ENCODE measurements at places on chromosomes 2 and 18.

- no peak for DNase-seq
Measured at GRCh38 chr18:45106331-45106774, 425.7 kb downstream of the SETBP1 start.

- no peak for DNase-seq
Measured at GRCh38 chr2:102672107-102672776, 52.9 kb downstream of the SLC9A2 start.

- DNase-seq: no peak
Measured at GRCh38 chr2:240419271-240419670, 16.2 kb upstream of the GPC1 start.

DNA sequence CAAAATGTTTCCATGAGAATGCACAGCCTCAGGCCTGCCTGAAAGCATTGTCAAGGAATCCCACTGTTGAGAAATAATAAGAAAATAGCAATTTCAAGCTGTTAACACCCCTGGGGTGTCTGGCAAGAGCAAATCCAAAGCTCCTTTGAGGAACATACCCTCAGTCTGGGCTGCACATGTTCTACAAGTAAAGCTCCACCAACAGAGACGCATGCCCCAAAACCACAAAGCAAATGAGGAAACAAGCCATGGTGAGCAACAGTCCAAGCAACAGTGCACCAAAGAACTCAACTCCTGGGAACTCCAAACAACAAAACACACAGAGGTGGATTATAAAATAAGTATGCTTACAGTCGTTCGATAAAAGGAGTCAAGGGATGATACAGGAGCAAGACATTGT is 40.3 kb downstream of the CYP27C1 start:
- no peak for DNase-seq

GRCh38 chr2:24317491-24317920 is 42.8 kb downstream of the ITSN2 start:
- no peak for DNase-seq

DNA sequence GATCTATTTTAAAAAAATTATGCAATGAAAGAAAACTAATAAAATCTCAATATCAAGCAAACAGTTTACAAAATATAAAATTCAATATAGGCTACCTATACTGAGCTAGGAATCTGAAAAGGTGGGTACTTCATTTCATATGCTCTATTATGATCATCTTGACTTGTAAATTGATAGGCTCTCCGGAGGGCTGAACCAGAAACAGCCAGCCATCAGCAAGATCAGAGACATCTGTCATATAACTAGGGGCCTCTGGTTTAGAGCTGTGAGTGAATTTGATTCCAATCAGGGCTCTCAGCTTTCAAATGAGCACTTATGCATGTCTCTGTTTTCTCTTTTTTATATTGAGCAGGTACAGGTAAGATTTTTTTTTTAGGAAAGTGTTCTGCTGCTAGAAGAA is 114.2 kb downstream of the SPHKAP start:
- DNase-seq: no peak

DNA sequence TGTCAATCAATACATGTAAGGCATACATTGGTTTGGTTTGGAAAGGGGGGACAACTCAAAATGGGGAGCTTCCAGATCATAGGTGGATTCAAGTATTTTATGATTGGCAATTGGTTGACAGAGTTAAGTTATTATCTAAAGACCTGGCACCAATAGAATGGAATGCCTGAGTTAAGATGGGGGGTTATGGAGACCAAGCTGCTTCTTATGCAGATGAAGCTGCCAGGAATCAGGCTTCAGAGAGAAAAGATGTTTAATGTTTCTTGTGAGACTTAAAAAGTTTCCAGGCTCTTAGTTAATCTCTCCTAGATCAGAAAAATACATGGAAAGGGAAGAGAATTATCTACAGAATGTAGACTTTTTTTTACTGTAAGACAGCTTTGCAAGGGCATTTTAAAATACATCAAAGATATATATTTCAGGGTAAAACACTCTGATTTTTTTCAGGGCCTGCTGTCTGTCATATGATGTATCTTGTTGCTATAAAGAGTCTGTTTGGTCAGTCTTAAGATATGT is 1343.2 kb upstream of the LRRTM1 start:
- DNase-seq: no peak

DNA sequence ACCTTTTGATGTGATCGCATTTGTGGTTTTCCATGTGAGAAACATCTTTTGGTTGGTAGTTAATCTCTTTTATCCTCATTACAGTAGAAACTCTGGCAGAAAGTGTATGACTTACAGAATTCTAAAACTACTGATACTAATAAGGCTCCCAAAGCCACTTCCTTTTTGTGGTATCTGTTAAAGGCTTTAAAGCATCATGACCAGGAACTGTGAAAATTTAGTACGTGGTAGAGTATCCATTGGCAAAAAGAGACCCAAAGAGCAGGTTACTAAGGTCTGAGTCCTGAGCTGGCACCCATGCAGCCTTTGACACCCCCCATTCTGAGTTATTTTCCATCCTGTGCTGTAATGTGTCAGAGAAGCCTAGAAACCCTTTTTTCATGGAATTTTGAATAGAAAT is 94.5 kb downstream of the DPP4 start:
- DNase-seq: no peak

- DNase-seq: no peak
Measured at GRCh38 chr2:178508646-178509045, 28.4 kb downstream of the PLEKHA3 start.
